Panc1 (cell line): ENCODE measurements at places on chromosomes 1 and 21.

DNA sequence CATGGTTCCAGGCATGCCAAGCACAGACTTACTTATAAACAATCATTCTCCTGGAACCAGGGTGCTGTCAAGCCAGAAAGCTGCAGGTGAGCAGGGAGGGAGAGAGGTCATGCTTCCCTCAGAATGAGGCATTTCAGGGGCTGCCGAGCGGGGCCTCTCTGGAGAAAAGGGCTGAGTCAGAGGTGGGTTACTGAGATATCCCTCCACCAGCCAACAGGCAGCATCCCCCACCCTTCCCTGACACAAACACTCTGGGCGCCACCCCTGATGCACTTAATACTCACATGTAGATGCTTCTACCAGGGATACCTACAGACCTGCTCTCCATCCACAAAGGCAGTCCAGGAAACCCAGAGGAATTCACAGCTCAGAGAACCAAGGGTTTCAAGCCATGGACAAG, 13.1 kb downstream of the STK40 start:
- no peak for DNase-seq

- no peak for DNase-seq
Observed at GRCh38 chr1:11882814-11883538, 24.2 kb upstream of the NPPB start.

GRCh38 chr1:184959626-184960025, 14.7 kb downstream of the NIBAN1 start:
- DNase-seq, result no peak

DNA sequence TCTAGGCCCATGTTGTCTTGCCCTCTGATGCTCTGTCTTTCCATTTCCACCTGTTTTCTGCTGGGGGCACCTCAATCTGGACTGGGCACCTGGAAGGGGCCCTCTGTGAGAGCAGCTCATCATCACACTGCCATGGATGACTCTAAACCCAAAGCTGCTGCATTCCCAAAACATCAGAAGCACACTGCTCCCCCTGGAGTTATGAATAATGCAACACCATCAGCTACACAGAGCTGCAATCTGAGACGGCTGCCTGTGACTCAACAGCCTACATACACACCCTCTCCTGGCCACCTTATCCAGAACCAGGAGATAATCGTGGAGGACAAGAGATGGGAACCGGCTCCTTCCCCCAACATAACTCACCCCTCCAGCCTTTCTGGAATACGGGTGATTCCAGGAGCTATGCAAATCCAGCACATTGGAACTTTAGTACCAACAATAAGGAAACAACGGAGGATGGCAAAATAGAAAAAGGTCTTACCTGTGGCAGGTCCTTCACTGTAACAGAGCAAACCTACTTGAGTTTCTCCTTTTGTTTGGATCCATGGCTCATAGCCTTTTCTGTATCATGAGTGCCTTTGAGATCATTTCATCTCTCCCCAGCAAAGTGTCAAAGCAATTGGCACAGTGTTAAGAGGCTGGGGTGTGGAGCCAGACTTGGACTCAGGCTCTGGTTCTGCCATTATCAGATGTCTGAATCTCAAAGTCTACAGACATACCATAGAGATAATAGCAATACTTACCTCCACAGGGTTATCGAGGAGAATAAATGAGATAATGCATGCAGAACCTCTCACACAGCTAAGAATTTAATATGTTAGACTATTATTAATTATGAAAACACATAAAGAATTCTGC, 29.3 kb downstream of the AK2 start:
- DNase-seq, result peak; percentile 67
